ENCODE measurements at places on chromosomes 1 and 21. TPM values are rescaled to one million over a fixed set of nuclear protein-coding genes. Genes with fewer than 3 reads are reported as not detected.

- H3K27me3 ChIP-seq = no peaks in the 10 kb centered on the region
- no peak overlapping the region for H3K27ac ChIP-seq
- H3K4me1 ChIP-seq = no peaks in the 10 kb centered on the region
- no peaks in the 10 kb centered on the region for H3K36me3 ChIP-seq
- H3K4me3 ChIP-seq = no peak overlapping the region
These were observed 15.3 kb downstream of the CD2 start for GRCh38 chr1:116769561-116769977.

DNA sequence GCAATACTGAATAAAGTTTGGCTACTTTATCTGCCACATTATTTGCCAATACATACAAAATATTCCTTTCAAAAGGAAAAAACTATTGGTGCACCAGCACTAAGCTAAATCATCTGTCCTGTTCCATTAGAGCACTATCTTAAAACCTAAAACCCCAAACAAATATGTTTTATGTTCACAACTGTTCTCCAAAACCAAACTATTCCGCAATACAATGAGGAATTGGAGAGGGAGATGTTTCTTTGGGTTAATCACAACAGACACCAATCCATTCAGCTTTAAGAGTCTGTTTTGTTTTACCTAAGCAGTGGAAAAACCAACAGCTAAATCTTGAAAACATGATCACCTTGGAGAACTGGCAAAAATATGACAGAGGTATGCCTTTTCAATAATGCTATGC is 85.1 kb downstream of the ZNF644 start:
- H3K4me1 ChIP-seq = 0 out of 2 replicates have a peak, but pooled peaks cover 4% of the 10 kb centered on the region
- H3K36me3 ChIP-seq = peaks cover 55% of the 10 kb centered on the region
- H3K27ac ChIP-seq = no peak overlapping the region

DNA sequence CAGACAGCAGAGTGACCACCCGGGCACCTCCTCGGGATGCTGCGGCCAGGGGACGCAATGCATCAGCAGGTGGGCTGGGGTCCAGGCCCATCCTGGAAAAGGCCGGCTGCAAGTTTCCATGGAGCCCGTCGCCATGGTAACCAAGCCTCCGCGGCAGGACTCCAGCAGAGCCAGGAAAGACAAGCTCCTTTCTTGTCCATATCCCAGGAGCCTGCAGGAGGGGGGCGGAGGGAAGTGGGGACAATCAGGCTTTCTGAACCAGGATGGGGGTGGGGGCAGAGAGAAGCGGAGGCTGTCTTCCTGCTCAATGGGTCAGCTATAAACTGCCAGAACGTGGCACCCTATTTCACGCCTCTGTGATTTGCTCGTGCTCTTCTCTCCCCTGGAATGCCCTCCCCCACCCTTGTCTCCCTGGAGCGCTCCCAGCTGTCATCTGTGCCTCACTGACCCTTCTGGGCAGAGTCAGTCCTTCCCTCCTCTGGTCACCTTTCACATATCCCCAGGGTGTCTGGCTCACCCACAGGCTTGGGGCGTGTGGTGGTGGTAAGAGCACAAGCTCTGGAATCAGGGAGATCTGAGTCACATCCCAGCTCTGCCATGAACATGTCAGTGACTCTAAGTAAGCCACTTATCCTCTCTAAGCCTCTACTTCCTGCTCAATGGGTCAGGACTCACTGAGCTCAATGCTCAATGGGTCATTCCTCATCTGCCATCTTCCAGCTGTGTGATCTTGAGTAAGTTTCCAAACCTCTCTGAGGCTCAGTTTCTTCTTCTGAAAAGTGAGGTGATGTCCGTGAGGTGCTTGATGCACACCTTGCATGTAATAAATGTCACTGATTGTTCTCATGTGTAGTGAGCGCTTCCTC is 58.9 kb upstream of the LAPTM5 start:
- peaks cover 22% of the 10 kb centered on the region for H3K4me1 ChIP-seq
- no peaks in the 10 kb centered on the region for H3K36me3 ChIP-seq
- peak overlapping the region; percentile 37 for H3K27ac ChIP-seq
- DNase-seq = peak; percentile 73

- H3K4me3 ChIP-seq = no peak overlapping the region
- no peaks in the 10 kb centered on the region for H3K4me1 ChIP-seq
- DNase-seq = no peak
- no peaks in the 10 kb centered on the region for H3K36me3 ChIP-seq
- no peaks in the 10 kb centered on the region for H3K27me3 ChIP-seq
- H3K27ac ChIP-seq = no peak overlapping the region
These were observed 376.5 kb downstream of the ADGRL2 start for GRCh38 chr1:82177192-82177591.

The SLC39A1 gene
- total RNA-seq = 141 TPM

The THEM5 gene
- total RNA-seq = not detected

Data from SJSA1 (cell line).